Activated CD8-positive, alpha-beta T cell treated with anti-CD3 and anti-CD28 coated beads for 36 hours (primary cell): ENCODE measurements at places on chromosomes 4 and X.

DNA sequence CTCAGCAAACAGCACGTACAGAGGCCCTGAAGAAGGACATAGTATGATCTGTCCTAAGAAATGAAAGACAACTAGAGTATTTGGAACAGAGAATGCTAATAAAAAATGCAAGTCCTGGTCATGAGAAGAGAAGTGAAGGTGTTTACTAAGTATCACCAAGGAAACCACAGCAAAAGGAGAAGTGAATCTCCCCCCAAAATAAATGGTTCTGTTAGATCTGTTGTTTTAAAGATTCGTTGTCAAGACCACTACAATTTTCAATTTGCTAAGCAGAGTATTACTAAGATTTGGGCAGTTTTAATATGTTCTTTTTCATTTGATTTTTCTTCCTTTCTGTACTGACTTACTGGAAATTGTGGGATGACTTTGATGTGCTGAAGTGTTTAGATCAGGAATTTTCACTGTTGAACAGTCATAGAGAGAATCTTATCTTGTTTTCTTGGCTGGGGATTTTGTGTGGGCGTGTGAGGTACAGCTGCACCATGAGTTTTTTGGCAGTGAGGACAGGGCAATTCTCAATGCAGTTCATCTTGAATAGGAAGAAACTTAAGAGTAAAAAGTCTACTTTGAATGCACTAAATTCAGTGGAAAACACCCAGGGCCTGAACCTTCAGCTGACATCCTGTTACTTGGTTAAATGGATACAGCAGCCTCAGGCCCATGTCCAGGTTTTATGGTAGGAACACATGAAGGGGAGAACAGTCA is 132.2 kb downstream of the STIM2 start:
- peak; percentile 51 for DNase-seq

GRCh38 chrX:19188566-19188965 is 66.3 kb upstream of the ADGRG2 start:
- DNase-seq, result no peak

DNA sequence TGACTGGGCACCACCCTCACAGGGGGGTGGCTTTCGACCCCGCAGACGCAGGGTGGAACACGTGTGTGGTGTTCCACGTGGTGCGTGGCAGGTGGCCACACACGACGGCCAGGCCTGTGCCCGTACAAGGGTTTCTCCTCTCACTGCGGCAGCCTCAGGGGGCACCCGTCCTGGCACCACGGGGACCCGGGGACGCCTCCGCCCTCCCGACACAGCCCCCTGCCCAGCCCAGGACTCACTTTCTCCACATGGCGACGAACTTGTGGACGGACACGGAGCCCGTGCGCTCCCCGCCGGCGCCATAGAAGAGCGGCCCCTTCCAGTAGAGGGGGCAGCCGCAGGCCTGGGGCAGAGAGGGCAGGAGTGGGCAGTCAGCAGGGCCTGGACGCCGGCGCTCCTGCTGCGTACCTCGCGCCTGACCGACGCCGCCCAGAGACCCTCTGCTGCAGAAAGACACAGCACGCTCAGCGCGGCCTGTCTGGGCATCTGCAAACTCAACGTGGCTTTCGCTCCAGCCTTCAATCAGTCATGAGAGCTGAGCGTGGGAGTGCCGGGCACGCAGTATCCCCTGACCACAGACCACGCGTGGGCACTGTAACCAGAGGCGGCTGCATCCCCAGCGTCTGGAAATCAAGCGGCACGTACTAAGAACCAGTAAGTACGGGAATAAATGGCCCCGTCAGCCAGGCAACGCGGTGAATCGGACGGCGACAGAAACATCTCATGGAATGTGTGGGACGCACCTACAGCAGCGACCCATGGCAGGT is 28.9 kb upstream of the GTPBP6 start:
- no peak for DNase-seq

DNA sequence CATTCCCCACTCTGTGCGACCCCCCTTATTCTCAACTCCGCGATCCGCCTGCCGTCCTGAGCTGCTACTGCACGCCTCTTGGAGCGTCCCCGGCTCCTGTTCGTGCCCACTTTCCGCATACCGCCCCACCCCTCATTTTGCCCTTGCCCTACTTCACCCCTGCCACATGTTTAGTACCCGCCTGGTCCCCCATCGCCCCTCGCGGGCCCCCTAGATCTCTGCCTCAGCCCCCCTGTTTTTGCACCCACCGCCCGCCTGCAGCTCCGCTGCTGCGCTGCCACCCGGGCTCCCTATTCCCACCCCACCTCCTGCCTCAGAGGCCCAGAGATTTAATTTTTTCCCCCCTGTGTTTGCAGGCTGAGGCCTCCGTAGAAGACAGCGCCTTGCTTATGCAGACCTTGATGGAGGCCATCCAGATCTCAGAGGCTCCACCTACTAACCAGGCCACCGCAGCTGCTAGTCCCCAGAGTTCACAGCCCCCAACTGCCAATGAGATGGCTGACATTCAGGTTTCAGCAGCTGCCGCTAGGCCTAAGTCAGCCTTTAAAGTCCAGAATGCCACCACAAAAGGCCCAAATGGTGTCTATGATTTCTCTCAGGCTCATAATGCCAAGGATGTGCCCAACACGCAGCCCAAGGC is 1.4 kb downstream of the MAGED1 start:
- DNase-seq, result peak; percentile 61

GRCh38 chrX:49746306-49746705 is 50.5 kb upstream of the PAGE1 start:
- DNase-seq, result no peak

GRCh38 chr4:26861434-26862186 is 969 bp downstream of the STIM2 start:
- peak; percentile 84 for DNase-seq

DNA sequence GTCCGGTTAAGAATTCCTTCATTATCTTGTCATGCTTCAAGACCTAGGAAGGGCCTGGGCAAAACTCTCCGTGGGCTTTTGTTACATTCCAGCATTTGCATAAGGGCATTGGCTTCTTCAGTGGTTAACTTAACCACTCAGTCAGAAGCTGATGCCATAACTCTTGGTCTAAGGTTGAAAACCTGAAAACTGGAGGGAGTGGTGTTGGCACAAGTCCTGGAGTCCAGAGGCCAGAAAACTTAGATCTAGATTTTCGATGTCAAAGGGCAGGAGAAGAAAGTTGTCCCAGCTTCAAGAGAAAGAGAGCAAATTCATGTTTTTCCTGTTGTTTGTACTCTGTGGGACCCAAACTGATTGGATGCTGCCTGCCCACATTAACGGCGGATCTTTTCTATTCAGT is 86.6 kb upstream of the GC start:
- no peak for DNase-seq

- no peak for DNase-seq
Measured at GRCh38 chrX:49037883-49038475, 5.2 kb downstream of the TFE3 start.

DNA sequence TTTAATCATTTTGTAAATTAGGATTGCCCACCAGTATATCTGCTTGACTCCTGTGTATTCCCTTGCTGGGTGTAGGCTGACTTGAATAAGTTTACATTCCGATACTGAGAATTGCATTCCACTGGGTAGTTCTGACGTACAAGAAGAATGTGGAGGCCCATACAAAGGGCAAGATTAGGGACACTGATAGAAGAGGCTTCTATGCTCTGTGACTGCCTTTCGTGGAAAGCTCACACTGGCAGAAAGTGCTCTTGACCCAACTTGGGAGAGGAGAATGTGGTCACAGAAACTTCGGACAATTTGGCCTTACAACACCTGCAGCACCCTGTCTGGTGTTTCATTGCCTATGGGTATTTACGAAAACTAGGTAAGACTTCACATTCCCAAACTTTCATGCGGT is 126.3 kb downstream of the RAPGEF2 start:
- DNase-seq, result no peak

- peak; percentile 60 for DNase-seq
Measured at GRCh38 chrX:53682885-53683555, 3.5 kb downstream of the HUWE1 start.

DNA sequence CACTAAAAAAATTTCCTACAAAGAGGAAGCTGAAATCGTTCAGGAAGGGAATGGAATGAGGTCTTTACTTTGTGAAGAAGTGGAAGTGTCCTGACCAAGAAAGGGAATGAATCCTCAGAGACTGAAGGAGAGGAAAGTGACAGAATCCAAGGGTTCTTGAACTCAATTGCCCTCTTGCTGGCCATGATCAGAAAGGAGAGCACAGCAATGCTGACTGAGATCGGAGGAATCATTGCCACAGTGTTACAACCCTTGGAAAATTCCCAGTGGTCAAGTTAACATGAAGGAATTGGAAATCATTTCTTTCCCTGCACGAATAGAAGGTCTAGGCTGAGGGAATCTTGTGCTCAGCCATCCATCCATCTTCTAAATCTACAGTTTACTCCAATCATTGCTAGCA is 190.0 kb upstream of the NEIL3 start:
- no peak for DNase-seq

- DNase-seq, result no peak
Measured at GRCh38 chr4:138275963-138276621, 33.9 kb upstream of the SLC7A11 start.

GRCh38 chr4:108559068-108559793 is 61.1 kb upstream of the RPL34 start:
- no peak for DNase-seq

DNA sequence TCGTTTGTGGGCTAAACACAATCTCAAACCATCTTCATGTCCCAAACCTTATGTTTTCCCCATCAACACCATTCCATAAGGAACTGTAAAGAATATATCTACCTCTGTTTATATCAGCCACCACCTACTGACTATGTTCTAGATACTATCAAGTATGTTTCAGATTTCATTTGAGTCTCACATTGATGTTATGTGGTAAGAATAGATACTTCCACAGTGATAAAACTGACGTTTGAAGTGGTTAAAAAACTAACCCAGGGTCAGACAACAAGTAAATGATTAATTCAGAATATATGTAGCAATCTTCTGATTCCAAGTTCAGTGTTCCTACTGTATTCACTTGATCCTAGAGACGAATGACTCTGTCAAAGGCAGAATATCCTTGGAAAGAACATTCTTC is 156.8 kb upstream of the RASGEF1B start:
- no peak for DNase-seq

GRCh38 chr4:124594945-124595344 is 117.6 kb downstream of the ANKRD50 start:
- DNase-seq, result no peak
